ENCODE measurements at places on chromosomes 1 and 21. TPM values are rescaled to one million over a fixed set of nuclear protein-coding genes. Genes with fewer than 3 reads are reported as not detected.

DNA sequence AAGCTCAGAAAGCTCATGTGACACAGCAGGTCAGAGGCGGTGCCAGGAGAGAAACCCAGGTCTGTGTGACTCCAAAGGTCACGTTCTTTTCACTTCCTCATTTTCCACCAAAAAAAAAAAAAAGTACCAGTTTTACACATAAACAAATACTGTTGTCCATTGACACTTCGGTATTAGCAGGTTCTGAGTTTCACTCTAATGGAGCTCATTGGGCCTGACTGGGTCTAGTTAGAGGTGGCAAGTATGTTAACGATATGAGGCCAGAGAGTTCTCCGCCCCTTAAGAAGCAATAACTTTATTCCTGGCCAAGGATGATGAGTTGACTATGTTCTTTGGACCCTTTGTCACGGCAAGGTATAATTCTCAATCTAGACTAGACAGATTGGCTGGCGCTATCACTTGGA lies 30.0 kb upstream of the SDE2 start:
- no peak for DNase-seq

- no peak for DNase-seq
Observed at GRCh38 chr1:111225717-111226400, 1.7 kb upstream of the CHI3L2 start.

DNA sequence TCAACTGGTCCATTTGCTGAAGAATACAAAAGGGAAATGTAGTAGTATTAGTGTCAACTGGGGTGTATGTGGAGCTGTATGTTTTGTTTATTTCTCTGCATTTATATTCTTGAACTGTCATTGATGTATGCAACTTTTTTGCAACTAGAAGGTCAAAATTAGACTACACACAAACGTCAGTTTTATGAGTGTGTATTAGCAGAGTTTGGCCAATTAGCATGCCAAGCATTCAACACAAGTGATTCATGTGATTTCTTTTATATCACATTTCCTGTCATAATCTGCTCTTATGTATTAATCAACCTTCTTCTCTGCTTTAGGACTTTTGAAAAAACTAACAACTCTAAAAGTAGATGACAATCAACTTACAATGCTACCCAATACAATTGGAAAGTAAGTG lies 211.1 kb downstream of the LRRC40 start:
- no peak for DNase-seq

GRCh38 chr21:43834146-43834905 lies 30.7 kb upstream of the AGPAT3 start:
- DNase-seq = no peak

DNA sequence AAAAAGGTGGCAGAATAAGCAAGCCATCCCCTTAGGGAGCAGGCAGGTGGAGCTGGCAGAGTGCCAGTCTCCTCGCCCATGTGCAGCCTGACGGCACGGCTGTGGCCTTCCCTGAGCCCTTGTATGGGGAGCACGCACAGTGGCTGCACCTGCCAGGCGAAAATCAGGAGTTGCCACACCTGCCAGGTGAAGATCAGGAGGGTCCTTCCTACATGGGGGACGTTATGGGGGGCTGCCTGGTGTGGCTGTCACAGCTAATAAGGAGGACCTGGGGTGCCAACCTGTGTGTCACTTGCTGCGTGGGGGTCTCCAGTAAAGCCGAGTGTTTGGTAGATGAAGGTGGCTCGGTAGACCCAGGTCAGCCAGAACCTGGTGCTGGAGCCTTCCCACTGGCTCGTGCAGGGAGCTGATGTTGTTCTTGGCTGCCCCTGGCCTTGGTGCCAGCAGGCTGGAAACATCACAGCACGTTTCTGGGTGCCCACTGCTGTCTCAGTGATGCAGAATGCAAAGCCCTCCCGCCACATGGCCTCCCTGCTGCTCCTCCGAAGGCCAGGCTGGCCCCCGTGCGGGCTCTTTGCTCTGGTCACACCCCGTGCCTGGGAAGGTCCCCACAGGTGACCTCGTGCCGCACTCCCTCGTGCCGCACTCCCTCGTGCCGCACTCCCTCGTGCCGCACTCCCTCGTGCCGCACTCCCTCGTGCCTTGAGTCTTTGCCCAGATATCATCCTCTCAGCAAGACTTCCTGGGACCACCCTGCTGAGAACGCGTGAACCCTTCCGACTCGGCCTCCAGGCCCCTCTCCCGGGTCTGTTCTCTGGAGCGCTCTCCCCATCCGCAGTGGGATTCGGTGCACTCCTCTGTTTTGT lies 55.4 kb downstream of the SLC37A1 start:
- DNase-seq = peak; percentile 10

GRCh38 chr1:116147972-116148371 lies 36.8 kb downstream of the MAB21L3 start:
- DNase-seq = no peak

DNA sequence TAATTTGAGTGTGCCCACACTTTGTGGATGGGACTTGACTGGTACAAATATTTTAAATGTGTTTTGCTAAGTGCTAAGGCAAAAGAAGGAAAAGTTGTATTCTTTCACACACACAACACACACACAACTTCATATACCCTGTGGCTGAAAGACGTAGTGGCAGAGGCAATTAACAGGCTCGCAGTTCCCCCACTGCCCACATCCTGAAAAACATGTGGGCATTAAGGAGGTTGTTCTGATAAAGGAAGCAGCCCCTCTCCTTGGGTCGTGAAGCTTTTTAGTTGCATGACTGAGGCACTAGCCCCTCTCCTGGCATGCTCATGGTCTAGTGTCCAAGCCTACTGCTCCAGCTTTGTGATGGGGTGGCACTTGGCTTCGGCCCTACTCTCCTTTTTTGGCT lies 14.3 kb upstream of the ADAM30 start:
- no peak for DNase-seq

DNA sequence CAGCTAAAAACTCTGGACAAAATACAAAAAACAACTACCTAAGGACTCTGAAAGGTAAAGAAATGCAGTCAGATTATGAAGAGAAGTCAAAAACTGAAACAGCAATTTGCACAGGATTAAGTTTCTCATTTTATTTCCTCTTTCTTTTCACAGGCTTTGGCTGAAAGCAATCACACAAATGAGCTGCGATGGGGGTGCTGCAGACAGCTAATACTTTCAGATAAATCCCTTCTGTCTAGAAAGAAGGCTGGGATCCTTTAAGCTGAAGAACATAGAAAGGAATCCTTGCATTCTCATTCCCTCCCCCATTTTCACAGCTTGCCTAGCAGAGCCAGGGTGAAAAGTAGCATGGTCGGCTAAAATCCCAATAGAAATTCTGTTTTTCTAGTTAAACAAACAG lies 32.0 kb upstream of the PRDX6 start:
- DNase-seq = no peak

DNA sequence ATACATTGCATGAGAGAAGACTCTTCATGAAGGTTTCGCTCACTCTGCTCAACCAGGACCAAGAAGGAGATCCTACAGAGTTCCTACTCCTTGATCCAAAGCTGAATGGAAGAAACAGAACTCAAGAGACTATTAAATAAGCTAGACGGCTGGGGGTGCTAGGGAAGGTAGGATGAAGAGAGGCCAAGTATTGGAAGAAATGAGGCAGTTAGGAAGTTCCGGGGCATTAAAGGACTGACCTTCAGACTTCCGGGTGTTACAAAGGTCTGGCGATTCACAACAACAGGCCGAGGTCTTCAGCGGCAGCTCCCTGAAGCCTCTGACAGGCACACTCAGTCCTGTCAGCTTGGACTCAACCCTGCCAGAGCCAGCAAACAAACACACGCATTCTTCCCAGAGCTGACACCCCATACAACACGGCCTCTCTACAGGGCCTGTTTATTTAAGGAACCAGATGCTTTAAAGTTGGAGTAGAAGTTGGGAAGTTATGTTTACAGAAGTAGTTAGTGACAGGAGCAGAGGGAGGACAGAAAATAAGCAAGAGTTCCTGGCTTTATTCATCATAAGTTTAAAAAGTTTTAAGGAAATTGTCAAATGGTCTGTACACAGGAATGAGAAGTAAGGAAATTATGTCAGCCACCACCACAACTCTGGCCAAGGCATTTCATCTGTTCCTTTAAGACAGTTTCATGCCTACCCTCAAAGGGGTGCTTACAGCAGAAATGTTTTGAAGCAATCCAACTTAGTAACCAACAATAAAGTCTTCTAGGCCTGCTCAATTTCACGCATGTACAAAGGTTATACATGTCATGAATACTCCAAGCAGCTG lies 4.7 kb downstream of the SORT1 start:
- DNase-seq = peak; percentile 40

- no peak for DNase-seq
Observed at GRCh38 chr1:73813716-73814115, 384.3 kb downstream of the LRRIQ3 start.

DNA sequence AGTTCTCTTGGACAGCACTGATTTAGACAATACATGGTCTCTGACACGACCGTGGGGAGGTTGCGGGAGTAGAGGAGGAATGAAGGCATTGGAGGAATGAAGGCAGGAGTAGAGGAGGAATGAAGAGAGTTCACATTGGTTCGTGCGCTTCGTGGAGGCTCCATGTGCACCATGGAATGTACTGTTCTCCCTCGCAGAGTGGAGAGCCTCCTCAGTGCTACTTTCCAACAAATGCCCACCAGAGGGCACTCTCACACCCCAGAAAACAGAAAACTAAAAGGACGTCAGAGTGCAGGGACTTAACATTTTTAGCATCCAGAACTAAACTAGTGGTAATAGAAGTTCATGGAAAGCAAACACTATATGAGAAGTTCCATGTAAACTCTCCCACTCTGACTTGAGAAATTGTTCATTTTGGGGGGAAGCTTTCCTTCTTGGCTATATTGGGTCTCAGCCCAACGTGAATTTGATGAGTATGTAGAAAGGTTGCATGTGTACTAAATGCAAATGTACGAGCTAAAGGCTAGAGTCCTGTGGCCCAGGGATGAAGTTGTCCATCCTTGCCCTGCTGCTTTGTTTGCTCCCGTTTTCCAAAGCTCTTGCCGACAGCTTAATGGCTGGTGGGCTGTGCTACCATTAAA lies 211.6 kb downstream of the LMX1A start:
- peak; percentile 28 for DNase-seq

- DNase-seq = no peak
Observed at GRCh38 chr21:39132248-39132647, 51.0 kb downstream of the PSMG1 start.

DNA sequence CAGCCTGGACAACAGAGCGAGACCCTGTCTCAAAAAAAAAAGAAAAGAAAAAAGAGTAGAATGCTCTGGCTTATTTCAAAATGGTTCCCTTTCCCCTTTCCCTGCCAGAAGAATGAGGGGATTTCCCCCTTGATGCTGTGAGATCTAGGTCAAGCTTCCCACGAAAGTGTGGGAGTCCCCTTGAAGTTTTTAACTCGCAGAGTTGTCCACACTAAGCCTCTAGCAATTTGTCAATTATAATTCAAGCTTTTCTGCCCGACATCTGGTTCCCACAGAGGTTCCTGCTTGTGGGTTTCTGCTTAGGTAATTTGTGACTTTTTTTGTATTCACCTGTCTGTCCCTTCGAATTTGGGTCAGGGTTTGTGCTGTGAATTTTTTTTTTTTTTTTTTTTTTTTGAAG lies 62.8 kb downstream of the ZFYVE9 start:
- DNase-seq = no peak

DNA sequence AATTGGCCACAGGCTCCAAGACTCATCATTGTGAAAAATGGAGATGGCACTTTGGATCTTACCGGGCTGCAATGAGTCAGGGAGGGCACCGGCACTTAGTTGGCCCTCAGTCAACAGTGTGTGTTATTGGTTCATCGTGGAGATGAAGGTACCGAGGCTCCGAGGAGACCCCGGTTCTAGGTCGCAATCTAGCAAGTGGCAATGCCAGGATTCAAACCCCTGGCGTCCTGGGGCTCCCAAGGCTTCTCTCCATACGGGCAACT lies 49.0 kb upstream of the ACOT11 start:
- DNase-seq = no peak

DNA sequence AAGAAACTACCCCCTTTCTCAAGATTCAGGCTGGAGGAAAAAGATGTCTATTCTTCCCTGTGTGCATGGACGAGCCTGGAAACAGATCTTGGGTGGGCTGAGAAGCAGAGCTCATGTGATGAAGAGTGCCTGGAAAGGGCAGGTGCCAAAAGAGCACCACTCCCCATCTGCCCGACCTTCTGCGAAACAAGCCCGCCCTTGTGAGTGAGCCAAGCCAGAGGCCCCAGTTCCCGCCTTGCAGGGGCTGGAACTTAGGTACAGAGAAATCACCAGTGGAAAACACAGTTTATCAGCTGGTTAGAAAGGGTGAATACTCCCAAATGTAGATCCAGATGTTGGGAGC lies 26.7 kb upstream of the A3GALT2 start:
- DNase-seq = peak; percentile 58

- no peak for DNase-seq
Observed at GRCh38 chr1:49187056-49187455, 410.4 kb upstream of the BEND5 start.

- DNase-seq = no peak
Observed at GRCh38 chr1:24768873-24769605, 23.8 kb downstream of the CLIC4 start.

DNA sequence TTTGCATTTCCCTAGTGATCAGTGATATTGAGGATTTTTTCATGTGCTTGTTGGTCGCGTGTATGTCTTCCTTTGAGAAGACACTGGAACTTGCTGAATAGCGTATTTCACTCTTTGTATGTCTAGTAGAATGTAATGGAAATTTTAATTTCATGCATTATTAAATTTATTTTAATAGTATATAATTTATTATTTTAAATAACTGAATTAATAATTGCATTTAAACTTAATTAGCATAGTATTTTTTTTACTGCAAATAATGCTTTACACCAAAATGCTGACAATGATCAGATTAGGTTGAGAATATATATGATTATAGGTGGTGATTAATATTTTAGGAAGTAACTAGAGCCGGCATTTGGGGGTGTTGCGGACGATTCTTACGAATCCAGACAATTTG lies 10.5 kb upstream of the MTARC1 start:
- DNase-seq = no peak

DNA sequence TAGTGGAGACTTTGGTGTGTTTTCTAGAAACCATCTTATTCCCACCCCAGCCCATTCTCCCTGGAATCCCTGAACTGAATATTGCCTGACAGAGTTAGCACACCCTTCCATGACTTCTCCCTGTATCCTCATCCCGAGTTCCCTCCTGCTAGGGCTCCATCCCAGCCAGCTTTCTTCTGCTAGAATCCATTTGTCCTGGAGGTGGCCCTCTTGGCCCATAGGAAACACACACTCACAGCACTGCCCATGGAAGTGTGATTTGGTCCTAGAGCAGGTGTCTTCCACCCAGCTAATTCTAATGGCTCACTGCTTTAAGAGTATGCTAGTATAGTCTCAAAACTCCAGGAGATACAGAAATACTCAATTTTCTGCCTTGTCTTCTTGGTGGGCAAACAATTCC lies 4.1 kb downstream of the KRTAP15-1 start:
- no peak for DNase-seq

GRCh38 chr21:44354775-44355771 lies 1.7 kb downstream of the TRPM2 start:
- no peak for DNase-seq

DNA sequence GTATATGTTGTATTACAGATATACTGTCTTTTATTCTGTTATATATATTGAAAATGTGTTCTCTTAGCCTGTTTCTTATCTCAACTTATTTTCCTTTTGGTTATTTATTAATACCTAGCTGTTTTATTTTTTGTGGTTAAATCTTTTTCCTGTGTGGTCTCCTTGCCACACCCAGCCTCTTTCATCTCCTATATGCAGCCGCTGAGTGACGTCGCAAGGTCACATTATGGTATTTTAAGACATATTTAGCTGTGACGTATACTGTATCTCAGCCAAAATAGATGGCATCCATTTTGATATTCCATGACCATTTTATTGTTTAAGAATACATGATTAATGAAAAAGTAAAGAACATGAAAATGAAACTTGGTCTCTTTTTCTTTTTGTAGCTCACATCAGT lies 29.1 kb downstream of the CENPF start:
- DNase-seq = no peak

SPATA46 gene
- not detected for total RNA-seq

KDM1A gene
- total RNA-seq = 41.8 TPM

TRAPPC10 gene
- total RNA-seq = 3.8 TPM

TBX15 gene
- total RNA-seq = 0.62 TPM

COL18A1 gene
- 223 TPM for total RNA-seq
